Activated T-cell treated with anti-CD3 and anti-CD28 coated beads for 48 hours (primary cell): ENCODE measurements at places on chromosomes 5 and 9.

DNA sequence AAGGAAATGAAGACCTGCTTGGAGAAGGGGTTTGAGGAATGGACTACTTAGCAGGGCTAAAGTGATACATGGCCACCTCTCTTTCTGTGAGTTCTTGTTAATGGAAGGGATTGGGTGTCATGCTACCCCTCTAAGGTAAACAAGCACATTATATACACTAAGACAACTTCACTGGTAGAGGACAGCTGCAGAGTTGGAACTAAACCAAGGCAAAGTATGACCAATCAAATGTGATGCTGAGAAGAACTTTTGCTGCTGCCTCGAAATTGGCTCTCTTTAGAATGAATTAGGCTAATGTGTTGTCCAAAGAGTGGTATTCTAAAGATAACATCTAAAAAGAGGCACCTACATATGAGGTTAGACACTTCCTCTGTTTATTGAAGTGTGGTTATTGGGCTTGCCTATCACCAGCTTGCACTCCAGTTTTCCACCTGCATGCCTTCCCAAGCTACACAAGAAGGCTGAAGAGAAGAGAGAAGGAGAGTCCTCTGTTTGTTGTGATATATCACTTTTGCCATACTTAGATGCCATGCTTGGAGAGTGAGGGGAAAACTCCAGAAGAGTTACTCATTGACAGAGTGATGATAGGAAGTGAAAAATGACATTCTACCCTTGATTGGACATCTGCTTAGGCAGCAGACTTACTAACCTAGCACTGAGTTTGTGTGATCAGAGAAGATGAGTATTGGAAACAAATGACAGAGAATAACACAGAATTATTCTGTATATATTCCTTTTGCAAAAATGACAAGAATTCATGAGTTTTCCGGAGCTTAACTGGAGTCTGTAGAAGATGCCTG, 536.1 kb downstream of the ZNF608 start:
- no peak for DNase-seq

DNA sequence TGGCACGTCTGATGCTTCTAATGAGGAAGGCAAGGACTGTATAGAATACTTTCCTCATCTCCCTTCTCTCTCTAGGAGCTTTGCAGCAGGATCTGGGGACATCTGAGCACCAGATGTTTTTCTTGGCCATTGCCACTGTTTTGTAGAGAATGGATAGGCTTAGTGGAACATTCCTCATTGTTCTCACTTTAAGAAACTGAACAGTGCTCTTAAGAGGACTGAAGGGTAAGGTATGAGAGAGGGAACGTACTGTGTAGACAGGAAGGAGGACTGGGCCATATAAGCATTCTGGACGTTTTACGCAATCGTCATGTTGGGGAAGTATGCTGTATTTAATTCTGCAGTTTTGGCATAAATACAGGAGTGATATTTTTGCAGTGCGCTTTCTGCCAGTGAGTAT, 70.6 kb downstream of the SMARCA2 start:
- DNase-seq, result no peak

- DNase-seq, result no peak
Measured at GRCh38 chr5:11378461-11378860, 525.8 kb downstream of the CTNND2 start.

GRCh38 chr5:126869005-126869451, 92.1 kb downstream of the LMNB1 start:
- no peak for DNase-seq

- DNase-seq, result no peak
Measured at GRCh38 chr5:177329883-177330282, 18.2 kb upstream of the MXD3 start.

- no peak for DNase-seq
Measured at GRCh38 chr5:14250084-14250695, 107.0 kb downstream of the TRIO start.

DNA sequence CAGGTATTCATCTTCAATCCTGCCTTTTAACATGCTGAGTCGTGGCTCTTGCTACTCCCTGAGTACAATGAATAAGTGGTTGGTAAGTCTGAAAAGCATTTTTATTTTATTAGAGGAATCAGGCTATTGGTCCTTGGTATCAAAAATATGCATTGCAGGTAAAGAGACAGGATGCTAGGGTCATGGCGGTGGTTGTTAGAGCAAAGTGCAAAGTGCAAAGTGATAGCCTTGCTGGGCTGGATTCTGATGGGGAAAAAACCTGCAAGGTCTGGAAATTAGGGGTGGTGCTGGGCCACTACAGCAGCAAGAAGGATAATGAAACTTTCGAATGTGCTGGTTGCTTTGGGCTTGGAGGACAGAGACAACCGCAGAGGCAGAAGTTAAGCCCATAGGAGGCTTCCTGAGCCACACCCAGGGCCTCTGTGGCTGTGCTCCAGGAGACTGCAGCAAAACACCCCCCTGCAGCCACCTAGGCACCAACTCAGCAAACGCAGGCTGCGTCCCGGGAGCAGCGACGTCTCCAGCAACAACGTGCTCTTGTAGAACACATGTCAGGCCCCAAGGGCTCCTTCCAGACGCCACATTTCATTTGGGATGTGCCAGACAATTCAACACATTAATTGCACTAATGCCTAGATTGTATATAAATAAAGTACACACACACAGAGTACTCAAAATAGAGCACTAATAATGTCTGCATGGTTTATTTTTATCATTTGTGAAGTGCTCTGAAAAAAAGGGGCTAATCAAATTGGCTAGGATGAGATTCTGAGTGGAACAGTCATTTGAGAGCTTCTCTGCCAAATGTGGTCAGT, 149.8 kb upstream of the RAPGEF1 start:
- no peak for DNase-seq
